ENCODE measurements at places on chromosomes 7 and 10. TPM values are rescaled to one million over a fixed set of nuclear protein-coding genes. Genes with fewer than 3 reads are reported as not detected.

Gene REPIN1
- total RNA-seq = 43.9 TPM

Gene MRLN
- total RNA-seq = not detected

Gene TAS2R41
- not detected for total RNA-seq

Gene IGF2BP3
- total RNA-seq = 0.64 TPM

Gene LFNG
- 0.86 TPM for total RNA-seq

Data from ovary (tissue), 10 donors.